OCI-LY7 (cell line): ENCODE measurements at places on chromosomes 6 and 20.

DNA sequence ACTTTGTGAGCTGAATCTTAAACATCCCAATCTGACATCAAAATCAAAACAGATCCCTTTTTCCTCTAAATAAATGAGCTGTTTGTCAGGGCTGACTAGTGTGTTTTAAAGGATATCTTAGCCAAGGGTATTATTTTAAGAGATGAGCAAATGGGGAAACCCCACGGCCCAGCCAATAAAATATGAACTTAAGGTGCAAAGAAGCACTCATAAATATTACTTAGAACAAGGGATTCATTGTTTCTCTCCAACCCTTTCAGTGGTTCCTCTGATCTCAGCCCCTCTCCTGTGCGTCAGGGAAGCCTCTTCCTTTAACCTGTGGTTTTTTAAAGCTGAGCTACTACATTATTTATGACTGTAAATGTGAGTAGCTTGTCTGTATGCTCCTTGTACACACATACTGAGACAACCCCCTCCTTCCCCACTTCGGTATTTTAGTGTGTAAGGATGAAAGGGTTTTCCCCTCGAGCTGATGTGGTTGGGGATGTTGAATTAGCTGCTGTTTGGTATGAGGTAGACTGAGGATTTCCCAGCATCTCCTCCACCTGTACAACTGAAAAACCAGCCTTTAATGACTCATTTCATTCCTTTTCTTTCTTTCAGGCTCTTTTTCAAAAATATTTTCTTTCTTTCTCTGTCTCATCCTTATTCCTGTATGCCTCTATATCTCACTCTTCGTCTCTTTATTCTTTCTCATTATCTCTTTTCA lies 6.5 kb downstream of the BMP5 start:
- no peak for DNase-seq

DNA sequence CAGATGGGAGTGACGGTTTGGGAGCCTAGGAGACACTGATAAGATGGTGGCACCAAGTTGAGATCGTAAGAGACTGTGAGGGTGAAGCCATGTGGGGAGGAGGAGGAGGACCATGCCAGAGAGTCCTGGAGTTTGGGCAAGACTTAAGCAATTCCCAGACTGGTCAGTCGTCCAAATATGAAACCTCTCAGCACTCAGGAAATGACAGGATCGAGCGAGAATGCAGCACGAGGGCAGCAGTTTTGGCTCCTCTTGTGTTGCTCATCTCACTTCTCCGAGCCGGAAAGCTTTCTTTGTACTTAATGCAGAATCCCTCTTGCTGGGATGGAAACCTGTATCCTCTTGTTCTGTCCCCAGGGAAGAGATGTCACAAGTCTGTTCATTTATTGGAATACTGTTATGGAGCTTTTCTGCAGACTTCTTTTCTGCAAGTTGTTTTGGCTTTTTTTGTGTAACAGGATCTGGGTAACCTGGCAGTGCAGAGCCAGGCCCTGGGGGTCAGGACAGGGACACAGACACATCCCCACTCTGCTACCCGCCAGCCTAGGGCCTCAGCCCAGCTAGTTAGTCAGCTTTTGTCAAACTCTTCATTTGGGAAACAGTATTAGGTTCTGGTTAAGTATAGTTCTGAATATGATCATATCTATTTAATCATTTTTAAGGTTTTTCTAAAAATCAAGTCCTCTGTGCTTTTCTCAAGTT lies 34.3 kb downstream of the FNDC1 start:
- no peak for DNase-seq

GRCh38 chr20:20413810-20414281 lies 45.9 kb downstream of the INSM1 start:
- DNase-seq, result no peak

GRCh38 chr6:158414851-158415262 lies 102.6 kb downstream of the TULP4 start:
- no peak for DNase-seq

- no peak for DNase-seq
Measured at GRCh38 chr6:117384659-117385058, 41.1 kb downstream of the ROS1 start.

DNA sequence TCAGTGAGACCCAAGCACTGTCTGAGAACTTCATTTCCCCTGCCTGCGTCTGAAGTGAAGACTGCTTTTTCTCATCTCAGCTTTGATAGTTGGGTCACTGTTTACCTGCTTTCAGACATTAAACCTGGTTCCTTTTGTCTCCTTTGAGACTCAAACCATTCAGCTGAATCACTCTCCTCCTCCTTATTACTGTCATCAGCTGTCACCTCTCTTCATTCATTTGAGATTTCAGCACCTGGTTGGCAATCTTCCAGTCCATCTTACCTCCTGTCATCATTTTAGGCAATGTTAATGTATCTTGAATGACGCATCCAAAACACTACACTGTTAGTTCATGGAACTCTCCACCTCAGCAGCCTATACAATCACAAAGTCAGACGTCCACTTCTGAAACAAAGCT lies 34.3 kb upstream of the SOX4 start:
- DNase-seq, result no peak

DNA sequence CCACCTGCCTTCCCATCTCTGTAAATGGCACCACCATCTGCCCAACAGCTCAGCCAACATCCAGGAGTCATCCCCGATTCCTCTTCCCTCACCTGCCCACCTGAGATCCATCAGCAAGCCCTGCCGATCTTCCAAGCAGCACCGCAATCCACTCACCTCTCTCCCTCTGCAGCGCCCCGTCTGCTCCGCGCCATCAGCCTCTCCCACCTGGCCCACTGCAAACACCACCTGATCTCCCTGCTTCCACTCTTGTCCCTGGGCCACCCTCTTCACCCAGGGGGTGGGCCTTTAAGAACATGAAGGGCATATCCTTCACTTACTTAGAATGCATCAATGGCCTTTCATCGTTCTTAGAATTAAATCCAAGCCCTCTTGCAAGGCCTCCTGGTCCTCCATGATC lies 457.3 kb upstream of the SULF2 start:
- no peak for DNase-seq

DNA sequence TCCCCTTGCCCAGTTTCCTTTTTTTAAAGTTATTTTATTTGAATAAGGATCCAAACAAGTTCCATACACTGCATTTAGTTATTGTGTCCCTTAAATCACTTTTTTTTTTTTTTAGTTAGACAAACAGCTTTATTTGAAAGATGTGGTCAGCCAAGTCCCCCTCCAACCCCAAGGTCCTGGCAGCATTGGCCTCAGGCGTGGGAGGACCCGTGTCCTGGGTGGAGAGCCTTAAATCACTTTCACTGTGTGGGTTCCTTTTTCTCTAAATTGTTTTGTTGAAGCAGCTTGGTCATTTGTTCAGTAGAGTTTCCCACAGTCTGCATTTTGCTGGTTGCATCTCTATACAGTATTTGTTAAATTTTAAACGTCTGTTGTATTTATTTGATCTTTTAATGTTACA lies 5.2 kb upstream of the TBCC start:
- no peak for DNase-seq

DNA sequence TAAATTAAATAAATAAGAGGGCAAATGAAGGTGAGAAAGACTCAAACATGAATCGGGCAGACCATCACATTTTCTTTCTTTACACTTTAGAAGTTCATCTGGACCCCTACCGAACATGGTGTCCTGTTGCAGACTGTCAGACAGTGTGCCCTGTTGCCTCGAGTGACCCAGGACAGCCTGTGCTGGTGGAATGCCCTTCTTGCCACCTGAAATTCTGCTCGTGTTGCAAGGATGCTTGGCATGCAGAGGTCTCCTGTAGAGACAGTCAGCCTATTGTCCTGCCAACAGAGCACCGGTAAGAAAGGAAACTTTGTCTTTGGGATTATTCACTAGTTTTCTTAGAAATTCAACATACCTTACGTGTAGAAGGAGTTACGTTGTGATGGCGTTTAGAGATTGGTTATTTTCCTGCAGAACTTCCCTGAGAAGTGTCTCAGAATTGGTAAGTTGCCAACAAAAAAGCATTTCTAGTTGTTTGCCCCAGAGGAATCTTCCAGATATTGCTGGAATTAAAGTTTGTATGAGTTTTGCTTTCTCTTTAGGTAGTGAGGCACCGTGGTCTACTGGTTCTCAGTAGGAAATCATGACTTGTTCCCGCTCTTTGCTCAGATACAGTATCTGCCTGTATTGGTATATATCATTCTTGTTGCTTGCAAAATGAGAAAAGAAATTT lies 70.1 kb downstream of the RNF144B start:
- DNase-seq, result no peak

GRCh38 chr6:127618729-127619128 lies 41.8 kb downstream of the C6orf58 start:
- DNase-seq, result no peak

DNA sequence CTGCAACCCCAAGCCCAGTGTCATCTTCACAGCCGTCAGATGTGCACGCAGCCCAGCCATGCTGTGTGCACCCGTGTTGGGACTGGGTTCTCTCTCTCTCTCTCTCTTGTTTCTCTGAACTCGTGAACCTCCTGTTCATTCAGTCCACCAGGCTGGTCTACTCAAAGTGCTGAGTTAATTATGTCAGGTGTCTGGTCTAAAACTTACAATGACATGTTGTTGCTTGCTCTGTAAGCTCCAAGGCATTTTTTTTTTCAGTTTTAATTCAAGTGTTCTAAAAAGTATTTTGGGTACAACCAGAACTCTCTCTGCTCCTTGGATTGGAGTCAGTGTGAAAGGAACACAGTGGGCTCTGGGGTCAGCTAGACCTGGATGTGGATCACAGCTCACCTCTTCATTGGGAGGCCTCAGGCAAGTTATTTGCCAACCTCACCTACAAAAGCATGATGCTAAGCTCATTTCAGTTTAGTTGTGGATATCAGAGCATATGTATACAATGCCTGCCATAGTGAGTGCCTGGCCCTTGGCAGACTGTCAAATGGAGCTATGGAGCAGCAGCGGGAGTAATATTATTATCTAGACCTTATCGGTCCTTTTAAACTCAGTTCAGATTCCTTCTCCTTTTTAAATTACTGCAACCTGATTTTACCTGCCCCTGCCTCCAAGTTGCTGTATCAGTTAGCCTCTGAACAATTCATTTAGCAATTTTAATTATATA lies 59.5 kb downstream of the PLEKHG1 start:
- DNase-seq, result no peak

GRCh38 chr20:37558306-37558705 lies 30.6 kb upstream of the BLCAP start:
- no peak for DNase-seq

DNA sequence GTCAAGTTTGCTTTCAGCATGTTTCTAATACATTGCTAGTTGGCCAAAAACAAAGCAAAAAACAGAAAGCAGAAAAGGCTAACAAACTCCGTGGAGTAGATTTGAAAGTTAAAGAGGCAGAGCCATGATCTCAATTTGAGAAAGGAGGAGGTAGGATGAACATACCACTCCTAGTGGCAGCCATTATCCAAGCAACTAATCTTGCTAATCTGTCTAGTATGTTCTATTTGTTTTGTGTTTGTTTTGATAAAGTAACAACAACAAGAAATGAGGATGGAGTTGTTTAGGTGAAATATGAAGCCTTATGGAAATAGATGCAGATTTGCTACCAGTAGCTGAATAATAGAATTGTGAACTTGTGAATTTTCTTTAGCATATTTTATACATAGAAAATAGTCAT lies 295.5 kb upstream of the PRDM1 start:
- peak; percentile 39 for DNase-seq

- peak; percentile 53 for DNase-seq
Measured at GRCh38 chr6:52020945-52021570, 66.4 kb downstream of the PKHD1 start.

- DNase-seq, result no peak
Measured at GRCh38 chr20:22814471-22815205, 220.5 kb upstream of the SSTR4 start.

DNA sequence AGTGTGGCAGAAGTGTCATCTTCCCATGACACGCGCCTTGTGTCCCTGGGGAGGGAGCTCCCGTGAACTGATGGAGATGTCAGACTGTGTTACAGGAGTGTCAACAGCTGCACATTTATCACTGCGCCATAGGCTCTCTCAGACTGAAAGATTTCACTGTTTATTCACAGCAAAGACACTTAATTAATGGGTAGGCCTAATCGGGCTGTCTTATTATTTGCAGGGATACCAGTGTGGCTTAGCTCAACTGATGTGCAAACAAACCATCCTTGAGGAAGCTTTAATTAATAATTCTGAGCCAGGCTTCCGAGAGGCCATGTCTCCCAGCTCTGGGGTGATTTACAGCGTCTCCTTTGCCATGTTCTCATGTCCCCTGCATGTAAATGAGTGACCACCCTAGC lies 771.0 kb downstream of the QKI start:
- DNase-seq, result no peak

- no peak for DNase-seq
Measured at GRCh38 chr20:9078826-9079731, 10.2 kb downstream of the PLCB4 start.

DNA sequence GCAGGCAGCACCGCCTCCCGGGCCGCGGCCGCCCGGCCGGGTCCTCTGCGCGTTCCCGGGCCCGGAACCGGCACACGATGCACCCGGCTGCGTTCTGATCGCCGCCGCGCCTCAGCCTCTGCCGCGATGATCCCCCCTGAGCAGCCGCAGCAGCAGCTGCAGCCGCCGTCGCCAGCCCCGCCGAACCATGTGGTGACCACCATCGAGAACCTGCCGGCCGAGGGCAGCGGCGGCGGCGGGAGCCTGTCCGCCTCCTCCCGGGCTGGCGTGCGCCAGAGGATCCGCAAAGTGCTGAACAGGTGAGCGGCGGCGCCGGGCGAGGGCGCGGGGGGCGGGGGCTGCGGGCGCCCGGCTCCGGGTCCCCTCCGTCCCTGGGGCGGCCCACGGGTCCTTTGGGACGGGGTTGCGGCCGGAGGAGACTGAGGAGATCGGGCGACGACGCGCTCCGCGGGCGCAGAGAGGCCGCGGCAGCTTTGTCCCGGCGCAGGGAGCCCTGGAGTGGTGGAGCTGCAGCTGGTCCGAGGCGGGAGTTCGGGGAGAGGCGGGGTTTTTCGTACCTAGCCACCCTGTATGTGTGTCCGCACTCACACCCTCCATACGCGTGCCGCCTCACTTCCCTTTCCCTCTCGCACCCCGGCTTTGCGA lies 659 bp downstream of the SLC35F1 start:
- DNase-seq, result no peak

- DNase-seq, result no peak
Measured at GRCh38 chr6:142702501-142703460, 242.2 kb downstream of the HIVEP2 start.

GRCh38 chr6:107679457-107679856 lies 144.7 kb downstream of the SCML4 start:
- DNase-seq, result no peak

GRCh38 chr20:39136798-39137197 lies 174.7 kb downstream of the DHX35 start:
- no peak for DNase-seq

DNA sequence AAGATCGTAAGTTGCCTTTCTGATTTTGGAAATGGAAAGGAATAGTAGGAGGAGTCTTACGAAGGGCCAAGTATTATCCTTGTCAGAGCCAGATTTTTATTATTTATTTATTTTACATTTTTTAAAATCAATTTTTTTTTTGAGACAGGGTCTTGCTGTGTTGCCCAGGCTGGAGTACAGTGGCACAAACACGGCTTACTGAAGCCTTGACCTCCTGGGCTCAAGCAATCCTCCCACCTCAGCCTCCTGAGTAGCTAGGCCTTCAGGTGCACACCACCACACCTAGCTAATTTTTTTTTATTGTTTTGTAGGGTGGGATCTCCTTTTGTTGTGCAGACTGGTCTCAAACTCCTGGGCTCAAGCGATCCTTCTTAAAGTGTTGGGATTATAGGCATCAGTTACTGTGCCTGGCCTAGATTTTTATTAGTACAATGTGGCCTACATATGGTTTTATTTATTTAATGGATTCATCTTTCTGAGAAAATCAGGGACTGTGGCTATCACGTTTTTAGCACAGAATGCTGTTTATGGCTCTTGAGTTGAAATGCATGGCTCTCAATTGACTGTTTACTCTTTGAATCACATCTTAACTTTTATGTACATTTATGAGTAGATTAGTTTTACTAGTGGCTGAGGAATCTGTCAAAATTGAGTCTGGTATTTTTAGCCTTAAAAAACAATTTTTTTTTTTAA lies 16.7 kb downstream of the CDC5L start:
- DNase-seq, result no peak
